Activated CD4-positive, alpha-beta T cell treated with anti-CD3 and anti-CD28 coated beads, Interleukin-2, amount 10 ng/mL, durations not matched to agents 7 days and 5 days (primary cell): ENCODE measurements at places on chromosomes 12 and 14.

DNA sequence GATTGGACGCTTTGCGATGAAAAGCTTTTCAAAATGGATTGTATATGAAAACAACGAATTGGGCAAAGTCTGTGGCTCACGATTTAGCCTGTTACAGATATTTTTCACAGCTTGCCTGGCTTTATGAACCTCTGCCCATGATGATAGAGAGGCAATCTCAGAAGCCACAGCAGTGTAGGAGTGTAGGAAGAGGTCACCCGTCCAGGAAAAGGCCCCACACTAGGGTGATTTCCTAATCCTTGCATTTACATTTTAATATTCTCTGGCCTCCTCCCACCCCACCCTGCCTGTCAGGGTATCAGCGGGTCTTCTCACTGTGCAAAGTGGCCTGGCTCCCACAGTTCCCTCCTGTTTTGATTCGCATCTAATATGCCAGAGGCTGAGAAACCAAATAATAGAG is 81.8 kb upstream of the FOXN3 start:
- no peak for DNase-seq

DNA sequence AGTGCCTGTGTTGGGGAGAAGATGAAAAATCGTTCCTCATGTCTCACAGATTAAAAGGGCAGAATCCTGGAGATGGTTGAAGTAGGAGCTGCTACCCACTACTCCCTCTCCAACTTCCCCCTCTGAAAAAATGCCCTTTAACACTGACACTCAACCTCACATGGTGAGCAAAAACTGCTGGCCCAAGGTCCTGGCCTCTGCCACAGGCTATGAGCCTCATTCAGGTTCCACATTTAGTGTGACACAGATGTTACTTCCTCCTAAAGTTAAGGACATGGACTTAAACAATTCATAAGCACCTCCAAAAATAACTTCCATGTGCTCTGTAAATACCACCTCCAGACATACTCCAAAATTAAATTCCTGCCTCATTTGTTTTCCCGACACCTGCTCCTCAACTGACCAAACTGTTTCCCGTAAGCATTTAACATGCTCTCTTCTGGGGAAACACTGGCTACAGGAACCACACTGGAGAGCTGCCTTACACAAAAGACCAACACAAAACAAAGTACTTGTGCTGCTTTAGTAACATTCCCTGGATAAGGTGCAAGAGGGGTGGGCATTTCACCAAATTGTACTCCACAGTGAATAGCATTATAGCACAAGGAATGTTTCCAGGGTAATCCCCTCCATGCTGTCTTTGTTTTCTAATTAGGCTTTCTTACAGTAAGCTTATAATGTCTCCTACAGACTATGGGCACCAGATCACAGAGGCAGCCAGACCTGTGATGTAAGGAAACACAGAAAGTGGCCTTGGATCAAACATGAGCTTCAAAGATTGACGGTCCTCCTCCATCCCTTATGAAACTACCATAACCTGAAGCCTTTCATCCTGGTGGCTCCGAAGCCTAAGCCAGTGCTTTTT is 57.0 kb downstream of the PHLDA1 start:
- DNase-seq, result no peak

GRCh38 chr12:116881325-116881876 is at the start of gene HRK:
HRK (minus strand) TSS chr12:116881441; CDS start chr12:116881307, 134 bp downstream.
- no peak for DNase-seq

DNA sequence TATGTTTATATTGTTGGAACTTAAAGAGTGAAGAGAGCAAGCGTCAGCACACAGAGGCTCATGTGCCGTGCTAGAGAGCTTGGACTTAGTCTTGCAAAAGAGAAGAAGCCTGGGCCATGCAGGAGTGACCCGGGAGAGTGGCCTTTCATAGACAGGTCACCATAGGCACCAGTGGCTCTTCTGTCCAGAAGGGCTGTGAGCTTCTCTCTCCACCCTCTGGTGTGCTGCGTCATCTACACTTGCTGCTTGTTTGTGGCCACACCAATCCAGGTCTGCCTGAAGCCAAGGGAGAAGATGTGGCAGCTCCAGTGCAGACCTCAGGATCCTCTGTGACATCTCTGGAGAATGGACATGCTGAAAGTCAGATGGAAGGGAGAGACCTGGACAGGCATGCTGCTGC is 74.4 kb downstream of the NTF3 start:
- DNase-seq, result no peak

GRCh38 chr12:29234965-29235626 is 86.0 kb downstream of the FAR2 start:
- no peak for DNase-seq

- DNase-seq, result no peak
These were observed 381.9 kb downstream of the SLC16A7 start for GRCh38 chr12:59977779-59978178.

GRCh38 chr12:6084261-6084968 is 40.1 kb downstream of the VWF start:
- no peak for DNase-seq

- DNase-seq, result peak; percentile 61
These were observed 4.4 kb upstream of the C1RL start for GRCh38 chr12:7113389-7113871.

GRCh38 chr14:104931771-104932675 is 7.3 kb downstream of the PLD4 start:
- no peak for DNase-seq

GRCh38 chr12:116803013-116803736 is 65.1 kb downstream of the RNFT2 start:
- DNase-seq, result no peak

DNA sequence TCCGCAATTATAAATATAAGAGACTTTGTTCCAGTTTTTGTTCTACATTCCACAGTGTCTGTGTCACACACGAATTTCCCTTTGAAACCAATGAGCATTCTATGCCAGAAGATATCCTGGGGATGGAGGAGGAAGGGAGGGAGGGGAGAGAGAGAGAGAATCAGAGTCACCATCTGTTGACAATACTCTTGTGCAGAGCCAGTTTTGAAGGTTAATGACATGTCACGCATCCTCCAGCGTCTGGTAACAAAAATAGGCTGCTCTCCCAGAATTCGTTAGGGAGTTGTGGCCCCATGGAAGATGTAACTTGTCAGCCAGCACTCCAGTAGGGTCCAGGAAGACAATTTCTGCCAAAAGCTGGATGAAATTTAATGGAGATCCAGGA is 213.5 kb upstream of the KRR1 start:
- DNase-seq, result no peak

DNA sequence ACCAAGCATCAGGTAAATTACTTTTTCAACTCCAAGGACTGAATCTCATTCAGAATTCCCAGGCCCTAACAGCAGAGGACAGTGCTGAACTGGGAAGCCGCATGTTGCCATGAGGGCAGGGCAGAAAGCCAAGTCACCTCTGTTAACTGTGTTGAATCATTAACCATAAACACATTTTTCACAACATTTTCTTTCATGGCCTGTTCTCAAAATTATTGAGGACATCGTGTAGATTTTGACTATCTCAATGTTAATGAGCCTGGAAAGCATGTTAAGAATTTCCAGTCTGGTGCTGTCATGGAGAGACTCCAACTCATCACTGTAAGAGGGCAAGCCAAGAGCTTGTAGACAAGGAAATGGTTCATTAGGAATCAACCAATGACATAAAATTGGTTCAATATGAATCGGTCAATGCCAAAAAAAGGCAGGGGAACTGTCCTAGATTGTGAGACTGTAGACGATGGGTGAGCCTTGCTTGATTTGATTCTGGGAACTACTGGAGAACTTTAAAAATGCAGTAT is 33.7 kb downstream of the CPM start:
- DNase-seq, result no peak

- no peak for DNase-seq
These were observed 214.8 kb downstream of the MSRB3 start for GRCh38 chr12:65492998-65493912.

GRCh38 chr14:76929927-76930326 is 98.6 kb downstream of the IRF2BPL start:
- DNase-seq, result peak; percentile 88

DNA sequence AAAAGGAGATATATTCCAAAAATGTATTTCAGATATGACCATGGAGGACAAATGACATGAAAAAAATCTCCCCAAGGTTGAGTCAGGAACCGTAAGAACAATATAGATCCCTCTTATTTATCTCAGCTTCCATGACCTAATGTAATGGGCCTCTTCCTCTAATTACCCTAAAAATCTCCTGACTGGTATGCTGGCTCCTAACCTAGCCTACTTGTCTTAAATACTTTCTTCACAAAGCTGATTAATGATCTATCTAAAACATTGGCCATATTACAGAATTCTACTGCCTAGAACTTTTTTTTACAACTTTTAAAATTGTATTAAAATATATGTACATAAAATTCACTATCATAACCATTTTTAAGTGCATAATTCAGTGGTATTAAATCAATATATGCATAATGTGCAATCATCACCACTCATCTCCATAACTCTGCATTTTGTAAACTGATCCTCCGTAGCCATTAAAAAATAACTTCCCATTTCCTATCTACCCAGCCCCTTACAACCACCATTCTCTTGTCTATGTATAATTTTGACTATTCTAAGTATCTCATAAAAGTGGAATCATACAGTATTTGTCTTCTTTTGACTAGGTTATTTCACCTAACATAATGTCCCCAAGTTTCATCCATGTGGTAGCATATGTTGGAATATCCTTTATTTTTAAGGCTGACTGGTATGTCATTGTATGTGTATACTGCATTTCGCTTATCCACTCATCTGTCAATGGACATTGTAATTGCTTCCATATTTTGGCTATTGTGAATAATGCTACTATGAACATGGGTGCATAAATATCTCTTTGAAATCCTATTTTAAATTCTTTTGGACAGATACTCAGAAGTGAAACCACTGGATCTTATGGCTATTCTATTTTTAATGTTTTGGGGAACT is 464.6 kb downstream of the ADAMTS20 start:
- DNase-seq, result no peak

DNA sequence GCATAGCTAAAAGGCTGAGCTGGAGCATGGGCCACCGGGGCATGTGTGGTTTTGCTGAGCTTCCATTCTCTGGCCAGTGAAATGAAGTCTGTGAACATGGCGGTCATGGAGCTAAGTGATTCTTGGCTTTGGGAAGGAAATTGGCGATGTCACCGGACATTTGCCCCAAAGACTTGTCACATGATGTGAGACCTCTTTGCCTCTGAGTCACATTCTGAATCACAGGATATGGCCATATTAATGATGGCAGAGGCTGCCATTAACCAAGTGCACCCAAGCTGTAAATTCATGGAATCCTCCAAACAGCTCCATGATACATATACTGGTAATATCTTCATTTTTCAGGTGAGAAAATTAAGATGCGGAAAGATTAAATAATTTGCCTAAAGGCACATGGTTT is 27.4 kb upstream of the BATF start:
- DNase-seq, result no peak

- no peak for DNase-seq
These were observed 1.1 kb downstream of the TAOK3 start for GRCh38 chr12:118371321-118372282.

GRCh38 chr12:39892146-39892545 is 213.7 kb downstream of the SLC2A13 start:
- DNase-seq, result no peak

DNA sequence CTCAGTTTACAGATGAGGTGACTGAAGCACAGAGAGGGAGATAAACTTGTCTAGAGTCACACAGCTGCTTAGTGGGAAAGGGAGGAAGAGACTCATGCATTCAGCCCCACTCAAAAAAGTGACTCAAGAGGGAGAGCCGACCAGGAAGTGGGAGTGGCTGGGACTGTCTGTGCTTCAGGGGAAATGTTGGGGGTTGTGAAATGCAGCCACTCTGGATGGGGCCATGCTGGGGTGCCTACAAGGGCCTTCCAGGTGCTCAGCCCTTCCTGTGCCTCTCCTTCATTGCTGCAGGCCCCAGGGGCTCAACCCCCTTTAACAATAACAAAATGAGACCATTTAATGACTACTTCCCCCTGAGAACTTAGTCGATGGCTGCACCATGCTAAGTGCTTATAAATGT is 41.8 kb downstream of the CACNA1C start:
- DNase-seq, result no peak

- DNase-seq, result no peak
These were observed 268.8 kb downstream of the TTC8 start for GRCh38 chr14:89093083-89093730.

GRCh38 chr14:62017651-62018230 is 255.5 kb downstream of the SNAPC1 start:
- no peak for DNase-seq

GRCh38 chr14:93712079-93712837 is 76.0 kb downstream of the PRIMA1 start:
- DNase-seq, result no peak

GRCh38 chr14:104550861-104551728 is 28.5 kb upstream of the C14orf180 start:
- DNase-seq, result no peak

DNA sequence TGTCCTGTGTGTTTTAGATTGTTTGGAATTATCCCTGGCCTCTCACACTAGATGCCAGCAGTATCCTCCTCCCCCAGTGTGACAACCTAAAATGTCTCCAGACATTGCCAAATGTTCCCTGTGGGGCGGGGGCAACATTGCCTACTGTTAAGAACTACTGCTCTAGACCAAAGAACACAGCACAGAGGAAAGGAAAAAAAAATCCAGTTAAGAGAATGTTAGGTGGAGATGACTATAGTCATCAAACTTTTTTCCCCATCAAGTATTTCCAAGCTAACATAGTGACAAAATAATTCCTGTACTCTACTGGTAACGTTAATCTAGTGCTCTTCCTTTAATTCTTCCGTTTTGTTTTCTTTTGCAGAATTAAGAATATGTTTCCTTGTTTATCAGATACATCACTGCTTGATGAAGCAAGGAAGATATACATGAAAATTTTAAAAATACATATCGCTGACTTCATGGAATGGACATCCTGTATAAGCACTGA is 3.5 kb downstream of the CDKN1B start:
- DNase-seq, result peak; percentile 27

DNA sequence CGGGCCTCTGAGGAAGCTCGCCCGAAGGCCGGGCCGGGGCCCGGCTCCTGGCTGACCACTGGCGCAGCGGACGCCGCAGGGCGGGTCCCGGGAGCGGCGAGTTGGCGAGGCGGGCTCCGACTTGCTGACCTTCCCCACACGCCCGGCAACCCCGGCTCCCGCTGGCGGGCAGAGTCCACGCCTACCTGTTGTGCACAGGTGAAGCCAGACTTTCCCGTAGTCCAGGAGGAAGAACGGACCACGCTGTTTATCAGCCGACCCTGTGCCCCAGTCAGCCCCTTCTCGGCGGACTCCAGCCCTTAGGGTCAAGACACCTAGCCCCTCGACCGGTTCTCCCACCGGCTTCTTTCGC is 407 bp downstream of the HEATR5A start:
- peak; percentile 16 for DNase-seq

DNA sequence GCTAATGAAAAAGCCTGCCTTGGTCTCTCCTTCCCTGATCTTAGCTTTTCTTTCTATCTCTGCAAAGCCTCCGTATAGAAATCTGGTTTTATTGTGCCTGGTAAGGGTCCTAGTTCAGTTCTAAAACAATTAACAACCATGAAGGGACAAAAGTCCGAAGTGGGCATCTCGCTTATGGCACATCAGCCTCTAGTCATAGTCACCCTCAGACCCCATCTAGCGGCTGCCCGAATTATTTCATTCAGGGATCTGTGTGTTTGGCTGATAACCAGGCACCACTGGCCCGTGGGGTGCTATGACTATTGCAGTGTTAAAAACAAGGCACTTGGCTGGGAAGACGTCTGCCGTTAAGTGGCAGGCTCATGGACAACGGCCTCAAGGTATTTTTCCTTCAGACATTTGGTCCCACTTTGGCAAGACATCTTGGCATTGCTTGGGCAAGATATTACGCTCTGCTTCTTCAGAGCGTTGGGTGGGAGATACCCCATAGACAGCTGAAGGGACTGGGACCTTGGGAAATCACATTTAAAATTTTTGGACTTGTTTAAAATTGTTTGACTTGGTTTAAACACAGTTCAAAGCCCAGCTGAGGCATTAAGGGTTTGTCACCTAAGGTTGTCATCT is 87.1 kb downstream of the SINHCAF start:
- peak; percentile 68 for DNase-seq
